ENCODE measurements at places on chromosomes 5 and 9.

DNA sequence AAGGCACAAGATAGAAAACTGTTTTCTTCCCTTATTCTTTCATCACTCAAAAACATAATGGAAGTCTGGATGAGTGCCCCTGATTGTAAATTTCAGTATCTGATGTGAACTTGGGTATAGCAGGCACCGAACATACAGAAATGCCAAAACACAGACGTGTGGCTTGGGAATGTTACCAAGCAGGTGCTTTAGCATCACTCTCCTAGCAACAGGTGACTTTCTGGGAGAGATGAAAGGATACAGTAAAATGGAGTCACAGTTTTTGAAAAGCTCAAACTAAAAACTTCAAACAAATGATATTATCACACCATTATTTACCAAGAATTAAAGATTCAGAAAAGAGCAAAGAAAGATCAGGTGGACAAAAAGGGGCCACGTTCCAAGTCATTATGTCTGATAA, 130.2 kb downstream of the DROSHA start:
- no peak for DNase-seq

DNA sequence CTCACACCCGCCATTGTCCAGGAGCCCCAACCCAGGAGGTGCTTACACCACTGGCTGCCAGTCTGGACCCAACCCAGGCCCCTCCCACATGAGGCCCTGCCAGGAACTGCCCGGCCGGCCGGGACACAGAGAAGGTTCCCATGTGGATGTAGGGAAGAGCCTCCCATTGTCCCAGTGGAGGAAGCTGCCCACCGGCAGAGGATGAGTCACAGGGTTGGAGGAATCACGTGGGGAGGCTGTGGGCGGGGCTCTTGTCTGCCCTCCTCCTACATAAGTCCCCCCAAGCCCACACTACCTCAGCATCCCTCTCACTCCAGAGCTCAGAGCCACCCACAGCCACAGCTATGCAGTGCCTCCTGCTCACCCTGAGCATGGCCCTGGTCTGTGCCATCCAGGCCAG, 26.1 kb downstream of the PAEP start:
- no peak for DNase-seq

DNA sequence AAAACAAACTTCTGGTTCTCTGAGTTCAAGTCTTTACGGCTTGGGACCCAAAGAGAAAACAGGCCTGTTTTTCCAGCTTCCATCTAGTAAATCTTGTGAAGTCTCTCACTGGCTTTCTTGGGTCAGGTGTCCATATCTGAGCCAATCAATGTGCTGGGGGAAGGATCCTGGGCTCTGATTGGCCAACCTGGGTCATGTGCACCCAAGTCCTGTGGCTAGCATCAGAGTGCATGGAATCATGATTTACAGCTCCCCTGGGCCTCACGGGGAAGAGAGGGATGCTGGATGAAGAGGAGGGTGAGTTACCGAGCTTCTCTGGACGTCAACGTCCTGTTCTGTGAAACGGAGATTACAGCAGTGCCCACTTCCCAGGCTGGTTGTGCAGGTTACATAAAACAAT, 19.4 kb downstream of the CXCL14 start:
- no peak for DNase-seq

DNA sequence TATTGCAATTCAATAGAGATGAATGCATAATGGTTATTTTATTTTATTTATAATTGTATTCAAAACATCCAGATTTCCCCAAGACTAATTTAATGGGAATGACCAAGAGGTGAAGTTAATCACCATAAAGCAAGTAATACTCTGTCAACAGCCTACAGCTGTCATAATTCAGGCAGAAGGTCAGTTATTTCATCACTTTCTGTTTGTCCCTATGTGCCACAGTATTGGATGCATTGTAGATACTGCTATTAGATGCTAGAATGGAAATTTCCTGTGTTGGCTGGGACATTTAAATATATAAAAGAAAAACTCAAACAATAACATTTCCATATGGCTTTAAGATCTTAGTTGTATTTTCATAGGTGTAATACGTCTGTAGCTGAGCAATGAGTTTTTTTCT, 56.7 kb upstream of the MINAR2 start:
- no peak for DNase-seq

Data from GDM1 (cell line).